Skeletal muscle cell (primary cell): ENCODE measurements at places on chromosomes 13 and 19.

DNA sequence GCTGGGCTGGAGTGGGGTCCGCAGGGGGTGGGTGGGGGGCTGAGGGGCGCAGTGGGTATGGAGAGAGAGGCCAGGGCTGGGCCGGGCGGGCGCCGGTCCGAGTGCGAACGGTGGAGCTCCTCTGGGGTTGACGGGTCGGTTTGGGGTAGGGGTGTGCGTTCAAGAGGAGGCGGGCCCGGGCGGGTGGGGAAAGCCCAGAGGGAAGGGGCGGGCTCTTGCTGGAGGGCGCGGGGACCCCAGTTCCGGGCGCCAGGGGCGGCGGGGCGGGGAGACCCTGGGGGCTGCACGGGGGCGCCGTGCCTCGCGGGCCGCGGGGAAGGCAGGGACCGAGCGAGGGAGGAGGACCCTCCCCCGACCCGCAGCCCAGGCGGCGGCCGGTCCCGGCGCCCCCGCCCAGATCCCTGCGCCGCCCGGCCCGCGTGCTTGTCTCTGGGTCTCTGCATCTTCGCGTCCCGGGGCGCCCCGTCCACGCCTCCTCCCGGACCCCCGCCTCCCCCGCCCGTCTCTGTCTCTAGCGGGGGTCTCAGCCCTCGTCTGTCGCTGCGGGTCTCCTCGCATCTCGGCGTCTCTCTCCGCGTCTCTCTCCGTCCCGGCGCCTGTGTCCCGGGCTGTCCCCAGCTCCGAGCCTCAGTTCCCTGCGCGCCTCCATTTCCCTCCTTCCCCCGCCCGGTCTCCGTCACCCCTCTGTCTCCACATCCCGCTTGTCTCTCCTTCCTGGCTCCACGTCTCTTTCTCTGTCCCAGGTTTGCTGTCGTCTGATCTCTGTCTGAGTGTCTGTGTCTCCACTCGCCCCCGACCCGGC lies 8.3 kb upstream of the SHISA7 start:
- DNase-seq, result no peak

GRCh38 chr19:27762933-27763332 lies 1450.0 kb downstream of the UQCRFS1 start:
- DNase-seq, result no peak

DNA sequence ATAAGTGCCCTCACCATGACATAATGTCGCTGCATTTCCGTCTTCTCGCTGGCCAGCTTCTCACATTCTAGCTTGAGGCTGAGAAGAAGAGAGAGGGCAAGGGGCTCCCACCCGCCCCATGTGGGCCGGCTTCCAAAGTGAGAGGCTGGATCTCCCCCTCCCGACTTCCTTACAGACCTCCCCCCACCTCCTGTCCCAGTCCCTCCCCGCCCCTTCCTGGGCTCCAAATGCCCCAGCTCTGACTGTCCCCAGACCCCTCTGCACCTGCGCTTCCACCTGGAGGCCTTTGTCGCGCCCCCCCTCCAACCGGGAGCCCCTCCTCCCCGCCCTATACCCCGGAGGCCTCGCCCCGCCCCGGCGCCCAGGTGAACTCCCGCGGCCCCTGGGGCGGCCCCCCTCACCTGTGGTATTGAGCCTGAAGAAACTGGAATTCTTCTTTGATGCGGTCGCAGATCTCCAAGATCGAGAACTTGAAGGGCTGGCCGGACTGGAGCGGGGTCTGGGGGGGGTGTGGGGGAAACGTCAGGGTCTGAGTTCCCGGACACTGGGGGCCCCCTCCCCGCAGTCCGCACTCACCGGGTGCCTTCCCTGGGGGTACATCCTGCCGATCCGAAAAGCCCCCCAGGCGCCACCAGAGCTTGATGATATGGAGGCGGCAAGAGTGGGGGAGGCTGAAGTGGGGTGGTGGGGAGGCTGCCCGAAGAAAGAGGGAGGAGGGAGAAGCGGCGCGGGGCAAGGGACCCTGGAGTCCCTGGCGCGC lies 595 bp downstream of the TLE2 start:
- no peak for DNase-seq

- DNase-seq, result no peak
Measured at GRCh38 chr13:91144054-91144453, 203.4 kb upstream of the MIR17HG start.
